Heart left ventricle (tissue), 16 donors: ENCODE measurements at places on chromosomes 12 and 14. TPM values are rescaled to one million over a fixed set of nuclear protein-coding genes. Genes with fewer than 3 reads are reported as not detected.

Gene RDH5
- 25.8 TPM for polyA plus RNA-seq

Gene CEBPE
- not detected for polyA plus RNA-seq

Gene IGFBP6
- polyA plus RNA-seq: 28.8 TPM

Gene KLRK1
- polyA plus RNA-seq: 0.69 TPM

Gene GPRC5D
- not detected for polyA plus RNA-seq

Gene KRT82
- not detected for polyA plus RNA-seq

GRCh38 chr12:88267630-88268029 is 125.5 kb downstream of the TMTC3 start:
- DNase-seq: no peak

- no peak for DNase-seq
Measured at GRCh38 chr12:12086362-12086761, 15.6 kb downstream of the BCL2L14 start.

DNA sequence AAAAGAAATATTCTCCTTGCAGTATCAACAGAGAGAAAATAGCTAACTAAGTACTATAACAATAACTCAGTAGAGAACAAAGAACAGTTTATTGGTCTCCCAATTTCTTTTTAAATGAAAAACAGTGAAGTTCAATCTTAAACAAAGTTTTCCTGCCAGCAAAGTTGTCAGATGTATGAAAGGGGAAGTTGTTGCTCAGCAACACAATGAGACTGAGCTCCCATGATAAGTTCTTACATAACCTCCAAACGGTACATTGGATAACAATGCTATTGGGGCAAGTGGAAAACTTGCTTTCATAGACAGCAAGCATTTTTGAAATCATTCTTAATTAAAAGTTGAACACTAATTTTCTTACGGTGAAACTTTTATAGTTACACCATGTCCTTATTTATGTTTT is 94.9 kb downstream of the ALG10B start:
- no peak for DNase-seq

GRCh38 chr14:34554540-34555250 is 15.2 kb upstream of the EAPP start:
- no peak for DNase-seq

DNA sequence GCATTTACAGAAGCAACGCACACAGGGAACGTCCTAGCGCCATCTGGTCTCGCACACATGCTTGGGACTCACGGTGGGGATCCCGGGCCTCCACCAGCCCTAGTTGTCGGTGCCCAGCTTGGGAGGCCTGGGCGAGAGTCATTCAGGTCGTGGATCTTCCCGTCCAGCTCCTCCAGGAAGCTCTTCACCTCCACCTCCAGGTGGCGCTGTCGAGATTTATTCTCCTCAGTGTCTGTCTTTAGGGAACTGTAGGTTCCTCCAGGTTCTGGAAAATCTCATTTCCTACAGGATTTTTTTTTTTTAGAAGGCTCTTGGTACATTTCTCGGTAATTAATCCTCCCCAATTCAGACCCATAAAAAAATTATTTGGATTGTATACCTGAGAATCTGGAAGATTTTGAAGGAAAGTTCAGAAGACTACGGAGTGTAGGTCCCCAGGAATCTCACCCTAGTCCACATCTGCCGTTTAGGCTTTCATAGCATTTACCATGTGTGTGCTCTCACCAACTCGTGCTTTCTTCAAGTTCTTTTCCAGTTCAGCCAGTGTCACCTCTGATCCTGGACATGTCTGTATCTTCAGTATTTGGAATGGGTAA is 910.0 kb downstream of the TMEM121 start:
- DNase-seq: no peak

GRCh38 chr14:48925184-48925583 is 661.0 kb downstream of the RPS29 start:
- DNase-seq: no peak

- DNase-seq: no peak
Measured at GRCh38 chr12:68529466-68529865, 81.2 kb upstream of the RAP1B start.

DNA sequence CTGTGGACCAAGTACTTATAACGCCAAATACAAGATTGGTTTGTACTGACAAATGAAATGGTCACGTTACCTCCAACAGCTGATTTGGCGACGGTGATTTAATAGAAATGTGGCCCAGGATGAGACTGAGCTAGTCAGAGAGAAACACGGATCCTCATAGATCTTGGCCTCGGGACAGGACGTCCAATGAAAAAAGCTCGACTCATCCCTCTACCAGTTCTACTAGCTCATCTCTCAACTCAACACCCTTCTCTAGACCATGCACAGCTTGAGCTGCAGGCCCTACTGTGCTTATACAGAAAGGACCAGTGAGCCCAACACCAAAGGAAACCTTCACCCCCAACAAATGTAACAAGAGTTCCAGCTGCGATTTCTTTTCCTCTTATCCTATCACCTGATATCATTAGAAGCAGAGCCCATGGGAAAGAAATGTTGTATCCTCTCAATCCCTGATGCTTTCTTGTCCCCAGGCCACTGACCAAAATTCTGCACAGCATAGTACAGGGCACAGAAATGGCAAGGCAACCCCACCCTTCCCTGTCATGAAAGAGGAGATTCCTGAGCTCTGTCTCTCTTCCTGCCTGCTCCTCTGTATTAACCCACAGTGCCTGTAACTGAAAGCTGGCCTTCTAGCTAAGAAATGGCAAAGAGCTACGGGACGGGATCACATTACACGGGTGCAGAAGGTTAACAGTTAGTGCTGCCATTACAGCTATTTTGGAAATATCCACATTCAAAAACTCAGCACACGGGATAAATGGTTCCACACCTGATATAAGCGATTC is 39.2 kb downstream of the DICER1 start:
- DNase-seq: no peak

GRCh38 chr14:64702493-64703394 is 1.5 kb upstream of the PLEKHG3 start:
- DNase-seq: peak; percentile 24
